Activated CD8-positive, alpha-beta memory T cell treated with anti-CD3 and anti-CD28 coated beads for 36 hours (primary cell): ENCODE measurements at places on chromosomes 11 and 22. TPM values are rescaled to one million over a fixed set of nuclear protein-coding genes. Genes with fewer than 3 reads are reported as not detected.

ELFN2 gene
- 0.06 TPM for total RNA-seq

DNAJC4 gene
- total RNA-seq, result 20.8 TPM

P2RY2 gene
- not detected for total RNA-seq

TECTA gene
- 0.36 TPM for total RNA-seq

USP2 gene
- 1.1 TPM for total RNA-seq

MRPL21 gene
- total RNA-seq, result 121 TPM

PTGDR2 gene
- 0.19 TPM for total RNA-seq

DDI1 gene
- not detected for total RNA-seq

EXPH5 gene
- total RNA-seq, result 0.95 TPM

SOX6 gene
- total RNA-seq, result not detected

HSPB2 gene
- total RNA-seq, result not detected

MS4A12 gene
- total RNA-seq, result not detected

GSTT2B gene
- not detected for total RNA-seq

FAM227A gene
- 0.40 TPM for total RNA-seq

POU2AF2 gene
- total RNA-seq, result not detected

KCNK4 gene
- total RNA-seq, result not detected

TMEM121B gene
- 0.15 TPM for total RNA-seq

AP2A2 gene
- total RNA-seq, result 37.8 TPM

UNC93B1 gene
- total RNA-seq, result 11.5 TPM

MUC2 gene
- not detected for total RNA-seq

KDM4D gene
- 0.95 TPM for total RNA-seq

SLC35E4 gene
- total RNA-seq, result 6.8 TPM

FKBP2 gene
- total RNA-seq, result 28.5 TPM

POU2F3 gene
- not detected for total RNA-seq

INTS4 gene
- total RNA-seq, result 48.0 TPM

TTC9C gene
- total RNA-seq, result 31.6 TPM

SPATA19 gene
- not detected for total RNA-seq

MPZL2 gene
- 6.1 TPM for total RNA-seq

CALCA gene
- not detected for total RNA-seq

KRTAP5-8 gene
- total RNA-seq, result not detected

OR4A16 gene
- total RNA-seq, result not detected

GLYAT gene
- not detected for total RNA-seq

CNGA4 gene
- total RNA-seq, result not detected

CAVIN3 gene
- 45.0 TPM for total RNA-seq

KCNA4 gene
- total RNA-seq, result not detected

PATE2 gene
- not detected for total RNA-seq

CFAP68 gene
- total RNA-seq, result 41.4 TPM

NXPE4 gene
- not detected for total RNA-seq

PTH gene
- not detected for total RNA-seq

SCGB2A2 gene
- not detected for total RNA-seq

RCOR2 gene
- 0.48 TPM for total RNA-seq

OR4A47 gene
- not detected for total RNA-seq

TRIM49 gene
- total RNA-seq, result not detected

TEF gene
- total RNA-seq, result 1.9 TPM

MB gene
- total RNA-seq, result 1.8 TPM

SYT7 gene
- not detected for total RNA-seq

CADM1 gene
- 0.80 TPM for total RNA-seq

FAT3 gene
- total RNA-seq, result not detected

OR9Q1 gene
- total RNA-seq, result not detected
